ENCODE measurements at places on chromosomes 7 and 10. TPM values are rescaled to one million over a fixed set of nuclear protein-coding genes. Genes with fewer than 3 reads are reported as not detected.

Gene FAM25G
- total RNA-seq = 9.0 TPM

Gene ADAMTS14
- under 0.01 TPM for total RNA-seq

Gene IL2RA
- total RNA-seq = 0.39 TPM

Gene ADCY1
- total RNA-seq = under 0.01 TPM

Gene ASB10
- not detected for total RNA-seq

Gene FAM25C
- total RNA-seq = 20.6 TPM

Gene GHRHR
- not detected for total RNA-seq

Gene EPO
- total RNA-seq = 0.39 TPM

Gene OR2A1
- total RNA-seq = not detected

Gene MDFIC
- 56.1 TPM for total RNA-seq

Gene CYP3A7
- total RNA-seq = 0.22 TPM

Gene PIK3AP1
- total RNA-seq = under 0.01 TPM

Gene NCAPG2
- 13.4 TPM for total RNA-seq

Gene GIMAP7
- not detected for total RNA-seq

Gene MYOZ1
- total RNA-seq = 0.79 TPM

Gene HYAL4
- not detected for total RNA-seq

Gene PUS7
- total RNA-seq = 14.2 TPM

Gene MRPS17
- total RNA-seq = 12.5 TPM

Gene ATG9B
- total RNA-seq = 20.0 TPM

Gene PRF1
- total RNA-seq = not detected

Gene PAX2
- total RNA-seq = not detected

Gene MSMB
- not detected for total RNA-seq

Gene DNAH11
- 2.2 TPM for total RNA-seq

Gene SPDYE9
- not detected for total RNA-seq

Gene SLC39A12
- total RNA-seq = not detected

Gene RP9
- 5.9 TPM for total RNA-seq

Gene MMD2
- total RNA-seq = not detected

Gene CYP51A1
- 70.3 TPM for total RNA-seq

Gene DDX21
- total RNA-seq = 34.3 TPM

Gene FAM237B
- total RNA-seq = not detected

Gene SLC18A3
- 44.6 TPM for total RNA-seq

Gene SCIN
- 0.79 TPM for total RNA-seq

Gene C10orf67
- not detected for total RNA-seq

Gene CNPY1
- total RNA-seq = not detected

Gene ODAD2
- total RNA-seq = under 0.01 TPM

Gene NSUN5
- 35.5 TPM for total RNA-seq

Gene ADIRF
- not detected for total RNA-seq

Gene IFIT1
- total RNA-seq = 1.5 TPM

Gene DNTT
- not detected for total RNA-seq

Gene SP8
- not detected for total RNA-seq

Gene HOXA4
- total RNA-seq = 0.43 TPM

Gene OR6B1
- not detected for total RNA-seq

Gene SSC4D
- 6.3 TPM for total RNA-seq

Gene GDF2
- total RNA-seq = not detected

Gene XRCC2
- 1.5 TPM for total RNA-seq

Gene PTPRN2
- total RNA-seq = under 0.01 TPM

Gene VSTM4
- not detected for total RNA-seq

Gene APBB1IP
- total RNA-seq = 2.4 TPM

Gene GPR85
- 26.0 TPM for total RNA-seq

Gene CALCR
- not detected for total RNA-seq

Gene ADARB2
- not detected for total RNA-seq

Gene SYT15
- 0.22 TPM for total RNA-seq
